ENCODE measurements at places on chromosomes 1 and 21.
A peak's percentile ranks its signal among the peaks of the same experiment; 100 is the strongest.

GRCh38 chr21:38610623-38611251 lies 112.5 kb upstream of the ERG start:
- H3K27ac ChIP-seq = no peak overlapping the region
- DNase-seq = no peak
- no peaks in the 10 kb centered on the region for H3K36me3 ChIP-seq
- no peaks in the 10 kb centered on the region for H3K27me3 ChIP-seq

DNA sequence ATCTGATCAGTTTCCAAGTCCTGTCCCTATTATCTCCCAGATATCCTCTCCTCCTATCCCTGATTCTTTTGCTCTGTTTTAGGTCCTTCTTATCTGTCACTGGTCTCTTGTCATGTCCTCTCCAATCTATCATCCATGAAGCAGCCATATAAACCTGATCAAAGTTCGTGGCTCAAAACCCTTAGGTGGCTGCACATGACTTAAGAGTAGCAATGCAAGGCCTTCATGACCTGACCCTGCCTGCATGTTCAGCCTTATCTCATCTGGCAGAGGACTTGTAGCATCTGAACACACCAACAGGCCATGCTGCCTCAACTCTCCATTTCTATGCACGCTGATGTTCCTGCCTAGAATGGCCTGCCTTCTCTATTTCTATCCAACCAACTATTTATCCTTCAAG lies 65.2 kb downstream of the NOS1AP start:
- H3K36me3 ChIP-seq = no peaks in the 10 kb centered on the region
- DNase-seq = no peak
- no peaks in the 10 kb centered on the region for H3K27me3 ChIP-seq
- H3K27ac ChIP-seq = no peak overlapping the region
- H3K4me3 ChIP-seq = no peak overlapping the region

- H3K27me3 ChIP-seq = no peaks in the 10 kb centered on the region
- H3K4me3 ChIP-seq = no peak overlapping the region
- peaks cover 3% of the 10 kb centered on the region for H3K4me1 ChIP-seq
- H3K27ac ChIP-seq = no peak overlapping the region
- peaks cover 4% of the 10 kb centered on the region for H3K36me3 ChIP-seq
Observed at GRCh38 chr1:151340870-151341754, 5.9 kb downstream of the RFX5 start.

GRCh38 chr21:34881421-34881820 lies 167.7 kb downstream of the RUNX1 start:
- no peak overlapping the region for H3K27ac ChIP-seq
- no peak for DNase-seq
- H3K4me3 ChIP-seq = no peak overlapping the region
- peaks cover 2% of the 10 kb centered on the region for H3K4me1 ChIP-seq
- H3K27me3 ChIP-seq = peaks cover 10% of the 10 kb centered on the region

- no peak overlapping the region for H3K4me3 ChIP-seq
- H3K27me3 ChIP-seq = no peaks in the 10 kb centered on the region
- no peak overlapping the region for H3K27ac ChIP-seq
- DNase-seq = no peak
- peaks cover 11% of the 10 kb centered on the region for H3K4me1 ChIP-seq
Observed at GRCh38 chr1:212215910-212216309, 69.3 kb upstream of the PPP2R5A start.

GRCh38 chr1:172642970-172643369 lies 15.9 kb upstream of the FASLG start:
- H3K4me1 ChIP-seq = no peaks in the 10 kb centered on the region
- DNase-seq = no peak
- H3K4me3 ChIP-seq = no peak overlapping the region
- no peaks in the 10 kb centered on the region for H3K27me3 ChIP-seq
- no peak overlapping the region for H3K27ac ChIP-seq
- H3K36me3 ChIP-seq = no peaks in the 10 kb centered on the region

GRCh38 chr1:161439280-161440232 lies 65.7 kb upstream of the FCGR2A start:
- peak overlapping the region; percentile 12 for H3K4me3 ChIP-seq
- H3K36me3 ChIP-seq = no peaks in the 10 kb centered on the region
- DNase-seq = peak; percentile 73
- H3K27me3 ChIP-seq = peaks cover 10% of the 10 kb centered on the region
- H3K4me1 ChIP-seq = no peaks in the 10 kb centered on the region
- H3K27ac ChIP-seq = no peak overlapping the region

- no peaks in the 10 kb centered on the region for H3K4me1 ChIP-seq
- no peaks in the 10 kb centered on the region for H3K27me3 ChIP-seq
- H3K4me3 ChIP-seq = no peak overlapping the region
- H3K36me3 ChIP-seq = no peaks in the 10 kb centered on the region
Observed at GRCh38 chr1:63277195-63278192, 44.9 kb upstream of the FOXD3 start.

- H3K27ac ChIP-seq = no peak overlapping the region
- no peaks in the 10 kb centered on the region for H3K36me3 ChIP-seq
- DNase-seq = no peak
- peaks cover 2% of the 10 kb centered on the region for H3K4me1 ChIP-seq
- no peaks in the 10 kb centered on the region for H3K27me3 ChIP-seq
Observed at GRCh38 chr1:167219194-167219593, 1.5 kb upstream of the POU2F1 start.

- H3K27me3 ChIP-seq = no peaks in the 10 kb centered on the region
- H3K36me3 ChIP-seq = no peaks in the 10 kb centered on the region
- H3K4me1 ChIP-seq = no peaks in the 10 kb centered on the region
- H3K4me3 ChIP-seq = no peak overlapping the region
- DNase-seq = no peak
Observed at GRCh38 chr1:91897016-91897415, 11.1 kb upstream of the TGFBR3 start.

DNA sequence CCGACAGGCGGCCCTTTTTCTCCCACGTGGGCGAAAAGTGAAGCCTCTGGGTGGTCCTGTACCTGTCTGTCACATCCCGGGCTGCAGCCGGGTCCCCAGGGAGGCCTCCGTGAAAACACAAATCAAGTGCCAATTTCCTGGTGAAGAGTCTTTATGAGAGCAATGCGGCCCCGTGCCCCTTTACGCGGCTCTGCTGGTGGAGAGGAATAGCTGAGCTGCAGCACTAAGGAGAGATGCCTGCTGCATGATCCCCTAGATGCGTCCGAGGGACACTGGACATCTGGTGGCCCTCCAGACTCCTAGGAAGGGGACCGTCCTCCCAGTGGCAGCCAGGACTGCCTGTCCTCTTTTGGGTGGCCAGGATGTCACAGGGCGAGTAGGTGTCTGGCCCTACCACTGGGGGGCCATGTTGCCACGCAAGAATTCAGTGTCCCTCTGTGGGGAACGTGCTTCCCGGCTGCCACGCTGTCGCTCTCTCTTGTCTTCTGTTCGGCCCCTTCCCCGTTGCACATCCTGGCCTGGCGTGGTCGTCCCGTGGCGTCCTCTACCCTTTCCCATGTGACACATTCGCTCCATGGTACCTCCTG lies 38.7 kb downstream of the COL18A1 start:
- peaks cover 3% of the 10 kb centered on the region for H3K36me3 ChIP-seq
- H3K27me3 ChIP-seq = no peaks in the 10 kb centered on the region
- DNase-seq = no peak
- no peaks in the 10 kb centered on the region for H3K4me1 ChIP-seq
- no peak overlapping the region for H3K27ac ChIP-seq

GRCh38 chr1:43853161-43853921 lies 80.3 kb upstream of the ARTN start:
- H3K27ac ChIP-seq = no peak overlapping the region
- no peaks in the 10 kb centered on the region for H3K36me3 ChIP-seq
- DNase-seq = no peak
- no peaks in the 10 kb centered on the region for H3K27me3 ChIP-seq
- peaks cover 2% of the 10 kb centered on the region for H3K4me1 ChIP-seq

DNA sequence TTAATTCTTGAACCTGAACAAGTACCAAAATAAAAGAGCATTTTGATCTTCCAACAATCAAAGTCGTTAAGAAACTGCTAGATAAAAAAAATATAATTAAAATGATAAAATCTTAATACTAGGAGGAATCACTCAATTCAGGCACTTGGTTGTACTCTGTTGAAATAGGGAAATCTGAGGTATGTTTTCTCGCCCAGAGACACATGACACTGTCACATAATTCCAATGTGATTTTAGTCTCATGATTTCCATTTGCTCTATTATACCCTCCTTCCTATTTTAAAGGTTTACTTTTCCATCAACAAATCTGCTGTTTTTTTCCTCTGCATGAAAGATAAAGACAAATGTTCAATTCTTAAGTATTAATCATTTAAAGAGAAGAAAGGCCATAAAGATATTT lies 97.6 kb downstream of the ZZZ3 start:
- H3K4me3 ChIP-seq = no peak overlapping the region
- no peaks in the 10 kb centered on the region for H3K4me1 ChIP-seq
- H3K27me3 ChIP-seq = no peaks in the 10 kb centered on the region
- H3K27ac ChIP-seq = no peak overlapping the region

- no peak for DNase-seq
- no peaks in the 10 kb centered on the region for H3K36me3 ChIP-seq
- no peak overlapping the region for H3K27ac ChIP-seq
- H3K27me3 ChIP-seq = no peaks in the 10 kb centered on the region
- H3K4me1 ChIP-seq = peaks cover 2% of the 10 kb centered on the region
Observed at GRCh38 chr1:91129017-91129416, 107.2 kb upstream of the ZNF644 start.

DNA sequence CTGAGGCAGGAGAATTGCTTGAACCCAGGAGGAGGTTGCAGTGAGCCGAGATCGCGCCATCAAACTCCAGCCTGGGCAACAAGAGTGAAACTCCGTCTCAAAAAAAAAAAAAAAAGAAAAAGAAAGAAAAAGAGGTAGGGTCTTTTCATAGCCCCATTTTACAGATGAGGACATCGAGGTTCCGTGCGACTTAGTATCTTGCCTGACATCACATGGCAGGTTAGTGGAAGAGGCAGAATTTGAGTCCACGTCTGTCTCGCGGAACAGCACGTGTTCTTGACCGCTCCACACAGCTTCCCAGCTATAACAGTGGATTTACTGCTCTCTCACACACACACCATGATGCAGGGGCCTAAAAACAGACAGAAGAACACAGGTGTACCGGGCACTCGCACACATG lies 1.1 kb downstream of the CTRC start:
- H3K4me3 ChIP-seq = no peak overlapping the region
- no peak for DNase-seq
- H3K27me3 ChIP-seq = no peaks in the 10 kb centered on the region
- no peak overlapping the region for H3K27ac ChIP-seq
- H3K4me1 ChIP-seq = no peaks in the 10 kb centered on the region

DNA sequence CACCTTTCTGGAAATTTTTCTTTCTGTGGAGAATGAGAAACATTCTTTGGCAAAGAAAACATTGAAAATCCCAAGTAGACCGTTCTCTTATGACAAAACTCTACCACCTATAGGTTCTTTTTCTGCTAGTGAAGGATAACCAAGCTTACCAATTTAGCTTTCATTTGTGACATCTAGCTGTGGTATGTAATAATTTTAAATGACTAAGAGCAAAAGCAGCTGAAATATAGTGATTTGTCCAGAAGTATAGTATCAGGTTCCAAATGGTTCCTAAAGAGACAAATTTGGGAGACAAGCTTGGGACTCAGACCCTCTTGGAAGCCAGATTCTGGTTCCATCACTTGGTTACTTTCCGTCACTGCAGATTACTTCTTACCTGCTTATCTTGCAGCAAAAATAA lies 24.4 kb downstream of the FUBP1 start:
- H3K4me3 ChIP-seq = no peak overlapping the region
- peaks cover 17% of the 10 kb centered on the region for H3K36me3 ChIP-seq
- H3K27ac ChIP-seq = no peak overlapping the region
- no peaks in the 10 kb centered on the region for H3K27me3 ChIP-seq
- DNase-seq = no peak

DNA sequence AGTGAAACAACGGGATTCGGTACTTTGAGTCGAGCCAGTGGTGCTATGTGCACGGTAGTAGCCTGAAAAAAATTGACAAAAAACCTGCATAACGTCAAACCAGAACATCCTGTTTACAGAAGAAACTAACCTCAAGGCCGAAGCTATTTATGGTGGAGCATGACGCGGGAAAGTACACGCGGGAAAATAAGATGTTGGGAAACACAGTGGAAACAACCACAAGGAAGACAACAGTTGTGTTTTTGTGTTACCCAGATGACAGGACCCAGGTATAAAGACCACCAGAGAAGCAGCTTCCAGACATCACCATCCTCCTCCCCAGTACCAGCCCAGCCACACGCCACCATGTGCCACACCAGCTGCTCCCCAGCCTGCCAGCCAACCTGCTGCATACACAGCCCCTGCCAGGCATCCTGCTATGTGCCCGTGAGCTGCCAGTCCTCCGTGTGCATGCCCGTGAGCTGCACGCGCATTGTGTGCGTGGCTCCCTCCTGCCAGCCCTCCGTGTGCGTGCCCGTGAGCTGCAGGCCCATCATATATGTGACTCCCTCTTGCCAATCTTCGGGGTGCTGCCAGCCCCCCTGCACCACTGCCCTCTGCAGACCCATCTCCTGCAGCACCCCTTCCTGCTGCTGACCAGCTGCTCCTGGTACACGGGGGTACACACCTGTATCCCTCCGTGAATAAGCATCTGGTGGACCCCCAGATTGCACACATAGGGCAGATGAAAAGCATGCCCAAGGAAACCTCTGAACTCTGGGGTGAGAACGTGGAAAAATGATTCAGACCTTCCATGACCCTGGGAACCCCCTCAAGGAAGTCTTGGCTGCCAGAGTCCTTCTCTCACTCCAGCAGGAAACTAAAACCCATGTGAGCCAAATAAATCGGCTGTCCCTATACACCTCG lies at the start of gene KRTAP12-3:
Gene KRTAP12-3, plus strand, starts transcription at position 298 of the 906 bp plus-strand sequence. Its CDS starts 48 bp downstream, at position 346.
- no peak within 1 kb of the TSS for H3K4me3 ChIP-seq
- peaks cover 2% of the 10 kb centered on the region for H3K4me1 ChIP-seq
- H3K27ac ChIP-seq = no peak within 1 kb of the TSS
- no peaks in the 10 kb centered on the region for H3K27me3 ChIP-seq

DNA sequence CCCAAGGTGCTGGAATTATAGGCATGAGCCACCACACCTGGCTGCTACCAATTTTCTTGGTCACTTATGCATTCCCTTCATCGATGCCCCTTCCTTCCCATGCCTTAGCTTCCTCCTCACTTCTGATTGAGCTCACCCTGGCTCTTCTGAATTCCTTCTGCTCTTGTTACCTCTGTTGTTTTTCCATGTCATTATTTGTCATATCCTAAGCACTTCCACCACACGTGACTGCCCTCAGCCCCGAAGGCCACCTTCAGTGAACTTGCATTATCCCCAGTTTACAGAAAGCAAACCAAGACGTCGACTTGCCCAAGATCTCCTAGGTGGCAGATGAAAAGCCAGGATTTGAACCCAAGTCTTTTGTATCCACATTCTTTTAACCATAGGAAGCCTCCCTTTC lies 30.7 kb downstream of the CA6 start:
- H3K27me3 ChIP-seq = no peaks in the 10 kb centered on the region
- no peak overlapping the region for H3K27ac ChIP-seq

- no peaks in the 10 kb centered on the region for H3K27me3 ChIP-seq
- no peak within 1 kb of the TSS for H3K27ac ChIP-seq
- H3K36me3 ChIP-seq = no peaks in the 10 kb centered on the region
- no peak for DNase-seq
- H3K4me3 ChIP-seq = no peak within 1 kb of the TSS
- no peaks in the 10 kb centered on the region for H3K4me1 ChIP-seq
Observed at GRCh38 chr1:22636353-22636752, at the start of gene C1QA. Gene C1QA (plus strand): TSS chr1:22636628. CDS start chr1:22637617, 989 bp downstream.

Measured in mesendoderm (in vitro differentiated cells).